IMR-90 (cell line): ENCODE measurements at places on chromosomes 1 and 21. TPM values are rescaled to one million over a fixed set of nuclear protein-coding genes. Genes with fewer than 3 reads are reported as not detected.

Gene ANXA9
- 0.16 and 0.21 TPM in 2 replicates for polyA plus RNA-seq

Gene CYB5RL
- 4.1 and 4.3 TPM in 2 replicates for polyA plus RNA-seq

Gene ROR1
- 4.4 and 4.5 TPM in 2 replicates for polyA plus RNA-seq

Gene TNFSF4
- polyA plus RNA-seq, result 10.8 and 13.4 TPM in 2 replicates

Gene CCDC30
- 0.14 and 0.17 TPM in 2 replicates for polyA plus RNA-seq

Gene EXTL1
- polyA plus RNA-seq, result 5.2 and 6.1 TPM in 2 replicates

GRCh38 chr21:36450511-36450910, 29.4 kb downstream of the CLDN14 start:
- peak; percentile 69 for DNase-seq

DNA sequence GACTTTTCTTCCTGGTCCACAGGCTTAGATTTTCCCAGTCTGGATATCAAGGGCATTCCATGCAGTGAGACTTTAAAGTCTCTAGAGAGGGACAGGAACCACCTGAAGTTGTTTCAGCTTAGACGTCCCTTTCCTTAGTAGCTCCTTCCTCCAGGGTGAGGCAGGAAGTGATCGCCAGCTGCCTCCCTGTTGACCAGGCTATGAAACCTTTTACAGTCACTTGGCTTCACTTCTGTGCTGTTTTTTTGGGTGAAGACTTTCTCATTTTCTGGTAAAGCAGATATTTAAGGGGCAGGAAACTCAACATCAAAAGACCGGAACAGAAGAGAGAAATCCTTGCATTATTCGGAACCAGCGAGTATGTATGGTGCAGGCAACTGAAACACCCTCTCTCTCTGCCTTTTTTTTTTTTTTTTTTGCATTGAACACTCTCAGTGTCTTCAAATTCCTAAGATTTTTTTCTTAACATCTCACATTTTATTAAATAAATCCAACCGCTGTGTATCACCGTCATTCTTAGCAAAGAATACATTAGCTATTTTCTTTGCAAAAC, 234.6 kb upstream of the IRF2BP2 start:
- DNase-seq, result peak; percentile 64

DNA sequence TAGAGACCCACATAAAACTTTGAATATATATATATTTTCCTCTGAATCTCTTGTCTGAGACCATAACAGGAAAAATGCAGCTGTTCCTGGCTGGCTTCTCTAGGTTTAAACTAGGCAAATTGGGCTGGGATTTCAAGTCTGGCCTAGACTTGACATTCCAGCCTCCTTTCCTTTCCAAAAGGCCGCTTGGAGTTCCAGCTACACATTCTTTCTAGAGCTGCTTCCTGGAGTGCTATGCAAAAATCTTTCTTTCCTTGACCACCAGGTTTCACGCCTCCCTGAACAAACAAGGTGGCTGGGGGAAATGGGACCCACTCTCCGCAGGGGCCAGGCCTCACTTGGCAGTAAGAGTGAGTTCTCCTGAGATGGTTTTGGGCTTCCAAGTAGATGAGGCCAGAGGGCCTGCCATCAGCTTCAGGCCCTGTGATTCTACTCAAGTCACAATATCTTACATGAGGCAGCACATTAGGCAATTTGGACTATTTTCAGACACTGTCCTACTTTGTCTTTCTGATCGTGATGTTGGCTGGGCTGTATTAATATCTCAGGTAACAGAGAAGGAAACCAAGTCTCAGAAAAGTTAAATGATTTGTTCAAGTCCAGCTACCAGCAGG, 102.4 kb downstream of the FAM78B start:
- DNase-seq, result no peak

- DNase-seq, result no peak
Measured at GRCh38 chr1:30805304-30806003, 47.9 kb upstream of the LAPTM5 start.

- no peak for DNase-seq
Measured at GRCh38 chr1:26789931-26790330, 2.2 kb downstream of the PIGV start.

- no peak for DNase-seq
Measured at GRCh38 chr1:28118640-28119307, 30.4 kb upstream of the EYA3 start.

GRCh38 chr1:193211539-193211938, 25.1 kb upstream of the B3GALT2 start:
- DNase-seq, result peak; percentile 93

DNA sequence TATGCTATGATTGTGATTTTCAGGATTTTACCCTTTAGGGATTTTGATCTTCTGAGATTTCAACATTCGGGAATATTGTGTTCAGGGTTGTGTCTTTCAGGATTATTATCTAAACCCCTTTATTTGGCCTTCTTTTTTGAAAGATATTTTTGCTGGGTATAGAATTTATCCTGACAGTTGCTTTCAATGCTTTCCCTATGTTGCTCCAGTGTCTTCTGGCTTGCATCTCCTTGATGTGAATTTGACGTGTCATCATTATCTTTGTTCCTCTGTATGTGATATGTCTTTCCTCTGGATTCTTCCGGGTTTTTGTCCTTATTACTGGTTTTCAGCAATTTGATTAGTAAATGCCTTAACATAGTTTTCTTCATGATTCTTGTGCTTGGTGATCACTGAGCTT, 25.9 kb upstream of the RIPK4 start:
- DNase-seq, result no peak

GRCh38 chr1:87428883-87429282, 100.2 kb downstream of the LMO4 start:
- DNase-seq, result no peak

DNA sequence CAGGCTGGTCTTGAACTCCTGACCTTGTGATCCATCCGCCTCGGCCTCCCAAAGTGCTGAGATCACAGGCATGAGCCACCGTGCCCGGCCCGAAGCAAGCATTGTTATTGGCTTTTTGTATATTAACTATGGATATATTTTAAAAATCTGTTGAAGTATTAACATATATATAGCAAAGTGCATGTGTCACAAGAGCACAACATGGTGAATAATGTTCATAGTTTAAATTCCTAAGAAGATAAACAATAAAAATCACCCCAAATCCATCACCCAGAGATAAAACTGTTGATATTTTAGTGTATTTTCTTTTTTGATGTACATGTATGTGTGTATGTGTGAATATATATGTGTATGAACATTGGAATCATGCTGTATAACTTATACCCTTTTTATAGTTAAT, 9.1 kb upstream of the FOXE3 start:
- no peak for DNase-seq

DNA sequence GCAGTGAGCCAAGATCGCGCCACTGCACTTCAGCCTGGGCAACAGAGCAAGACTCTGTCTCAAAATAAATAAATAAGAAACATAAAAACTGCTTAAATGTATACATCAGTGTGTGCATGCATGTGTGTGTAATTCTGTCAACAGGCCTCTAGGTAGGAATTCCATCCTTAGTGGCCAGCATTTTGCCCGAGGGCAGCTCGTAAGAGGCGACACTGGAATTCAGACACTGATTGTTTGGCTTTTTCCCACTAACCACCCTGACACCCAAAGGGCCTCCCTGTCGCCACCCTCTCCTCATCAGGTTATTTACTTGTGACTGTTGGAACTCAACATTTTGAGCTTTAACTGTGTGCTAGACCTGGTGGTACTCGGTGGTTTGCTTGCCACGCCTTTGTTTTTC, 64.0 kb upstream of the KIF1B start:
- DNase-seq, result no peak

DNA sequence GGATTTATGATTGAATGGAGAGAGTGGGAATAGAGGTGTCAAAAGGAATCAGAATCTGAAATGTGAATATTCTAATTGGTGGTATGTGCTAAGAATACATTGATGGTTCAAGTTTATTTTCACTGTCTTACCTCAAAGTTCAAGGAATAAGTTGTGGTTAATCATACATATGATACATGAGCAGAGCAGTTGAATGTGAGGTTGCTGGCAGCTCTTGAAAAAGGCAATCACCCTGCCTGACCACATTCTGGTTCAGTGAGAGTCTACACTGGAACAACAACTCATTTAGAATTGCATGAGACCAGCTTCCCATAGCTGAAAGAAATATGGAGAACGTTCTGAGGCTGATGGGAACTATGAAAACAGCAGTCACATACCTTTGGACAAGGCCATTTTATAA, 68.3 kb upstream of the ARHGAP29 start:
- peak; percentile 85 for DNase-seq

- no peak for DNase-seq
Measured at GRCh38 chr1:163131981-163132380, 62.8 kb downstream of the RGS4 start.

GRCh38 chr1:228161866-228162265, 3.7 kb upstream of the IBA57 start:
- DNase-seq, result no peak

- DNase-seq, result peak; percentile 20
Measured at GRCh38 chr1:162951553-162952315, 90.8 kb upstream of the CCDC190 start.

GRCh38 chr1:164891615-164892014, 332.6 kb downstream of the PBX1 start:
- no peak for DNase-seq

GRCh38 chr1:117656202-117656641, 50.4 kb downstream of the TENT5C start:
- DNase-seq, result no peak

- peak; percentile 29 for DNase-seq
Measured at GRCh38 chr1:222618880-222619596, 1.1 kb downstream of the MIA3 start.

DNA sequence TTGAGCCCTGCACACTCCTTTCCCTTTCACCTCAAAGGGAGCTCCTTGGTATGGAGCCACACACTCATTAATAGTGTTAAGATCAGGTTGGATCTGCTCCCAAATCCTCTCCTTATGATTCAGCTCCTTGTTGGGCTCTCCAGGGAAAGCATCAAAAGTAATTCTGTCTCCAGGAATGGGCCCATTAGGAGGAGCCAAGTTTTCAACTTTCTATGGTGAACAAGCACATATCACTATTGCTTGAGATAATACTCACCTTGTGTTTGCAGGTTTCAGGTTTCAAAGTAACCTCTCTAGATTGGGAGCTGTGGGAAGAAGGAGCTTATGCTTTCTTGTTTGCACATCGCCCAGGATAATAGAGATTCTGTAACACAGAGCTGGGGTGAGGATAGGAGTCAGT, 164.8 kb downstream of the TNFSF18 start:
- peak; percentile 49 for DNase-seq

DNA sequence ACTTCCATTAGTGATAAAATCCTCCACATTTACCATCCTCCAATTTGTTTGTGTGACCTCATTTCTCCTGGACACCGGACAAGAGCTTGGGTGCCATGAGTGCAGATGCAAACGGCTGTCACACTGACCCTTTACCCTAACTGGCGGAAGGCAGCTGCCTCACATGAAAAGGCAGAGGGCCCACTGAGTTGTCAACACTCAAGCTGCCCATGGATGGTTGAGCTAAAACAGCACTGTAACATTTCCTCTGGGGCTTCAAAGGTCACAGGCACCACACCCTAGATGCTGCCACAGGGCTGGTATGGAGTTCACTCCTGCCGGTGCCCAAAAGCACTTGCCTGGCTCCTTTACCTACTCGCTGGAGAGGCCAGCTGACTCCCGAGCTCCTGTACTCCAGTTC, 653.4 kb downstream of the KCNT2 start:
- no peak for DNase-seq

GRCh38 chr21:34613679-34614627, 960 bp downstream of the RCAN1 start:
- peak; percentile 7 for DNase-seq

DNA sequence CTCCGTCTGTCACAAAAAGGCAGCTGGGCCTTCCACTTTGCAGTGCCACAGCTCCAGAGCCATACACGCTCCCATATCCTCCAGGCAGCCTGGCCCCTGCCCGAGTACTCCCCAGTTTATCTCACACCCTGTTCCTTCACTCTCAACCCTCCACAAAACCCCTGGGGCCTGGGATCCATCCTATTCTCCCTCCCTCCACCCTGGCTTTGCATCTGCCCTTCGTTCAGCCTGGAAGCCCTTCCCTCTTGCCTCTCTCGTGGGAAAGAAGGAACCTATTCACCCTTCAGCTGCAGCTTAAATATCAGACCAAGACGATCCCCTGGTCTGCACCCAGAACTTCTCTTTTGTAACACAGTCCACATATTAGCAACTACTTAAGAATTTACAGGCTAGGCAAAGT, 56.7 kb downstream of the CAMK2N1 start:
- peak; percentile 52 for DNase-seq

GRCh38 chr1:19203440-19203839, 6.6 kb downstream of the UBR4 start:
- DNase-seq, result peak; percentile 85

DNA sequence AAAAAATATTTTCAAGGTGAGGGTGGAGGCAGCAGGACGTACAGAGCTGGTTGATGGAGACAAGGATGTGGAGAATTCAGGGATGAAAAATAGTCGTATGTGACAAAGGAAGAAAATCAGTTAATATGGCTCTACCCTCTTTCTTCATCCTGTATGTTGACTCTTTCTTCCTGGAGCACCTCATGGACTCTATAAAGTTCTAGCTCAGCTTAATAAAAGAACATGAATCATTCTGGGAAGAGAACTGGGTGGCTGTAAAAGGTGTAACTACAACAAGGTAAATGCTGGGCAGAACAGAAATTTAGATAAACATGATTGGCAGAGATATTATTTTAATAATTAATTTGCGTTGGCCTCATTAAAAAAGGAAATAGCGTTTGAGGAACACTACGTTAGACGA, 241.8 kb upstream of the MAP1LC3C start:
- DNase-seq, result no peak

DNA sequence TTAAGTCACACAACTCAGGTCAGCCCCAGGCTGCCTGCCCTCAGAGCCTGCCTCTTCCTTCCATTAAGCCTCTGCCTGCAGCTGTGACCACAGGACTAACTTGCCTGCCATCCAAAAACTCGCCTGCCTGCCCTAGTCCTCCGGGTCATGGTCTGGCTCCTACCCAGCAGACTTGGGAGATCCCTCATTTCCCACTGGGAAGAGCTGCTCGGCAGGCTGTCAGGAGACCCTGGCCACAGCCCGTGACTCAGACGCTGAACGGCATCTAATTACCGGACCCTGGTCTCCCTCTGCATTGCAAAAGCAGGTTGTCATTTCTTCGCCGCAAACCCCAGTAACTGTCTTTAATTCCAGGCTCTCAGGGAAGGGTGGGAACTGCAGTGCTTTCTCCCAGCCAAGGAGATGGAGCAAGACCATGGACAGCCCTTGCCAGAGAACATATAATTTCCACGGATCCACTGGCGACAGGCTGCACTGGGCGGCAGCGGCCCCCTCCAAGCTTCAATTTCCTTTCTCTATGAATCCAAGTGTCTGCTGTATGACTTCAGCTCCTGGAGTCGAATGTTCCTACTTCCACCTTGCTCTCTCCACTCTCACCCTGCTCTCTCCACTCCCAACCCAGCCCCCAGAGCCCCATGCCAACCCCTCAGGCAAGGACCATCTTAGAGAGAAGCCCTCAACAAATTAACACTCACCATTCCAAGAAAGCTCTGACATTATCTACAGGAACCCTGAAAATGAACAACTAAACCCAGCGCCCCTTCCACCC, 20.4 kb downstream of the OLFML2B start:
- peak; percentile 86 for DNase-seq
